WTC11 (cell line): ENCODE measurements at places on chromosomes 3 and 15. TPM values are rescaled to one million over a fixed set of nuclear protein-coding genes. Genes with fewer than 3 reads are reported as not detected.

DNA sequence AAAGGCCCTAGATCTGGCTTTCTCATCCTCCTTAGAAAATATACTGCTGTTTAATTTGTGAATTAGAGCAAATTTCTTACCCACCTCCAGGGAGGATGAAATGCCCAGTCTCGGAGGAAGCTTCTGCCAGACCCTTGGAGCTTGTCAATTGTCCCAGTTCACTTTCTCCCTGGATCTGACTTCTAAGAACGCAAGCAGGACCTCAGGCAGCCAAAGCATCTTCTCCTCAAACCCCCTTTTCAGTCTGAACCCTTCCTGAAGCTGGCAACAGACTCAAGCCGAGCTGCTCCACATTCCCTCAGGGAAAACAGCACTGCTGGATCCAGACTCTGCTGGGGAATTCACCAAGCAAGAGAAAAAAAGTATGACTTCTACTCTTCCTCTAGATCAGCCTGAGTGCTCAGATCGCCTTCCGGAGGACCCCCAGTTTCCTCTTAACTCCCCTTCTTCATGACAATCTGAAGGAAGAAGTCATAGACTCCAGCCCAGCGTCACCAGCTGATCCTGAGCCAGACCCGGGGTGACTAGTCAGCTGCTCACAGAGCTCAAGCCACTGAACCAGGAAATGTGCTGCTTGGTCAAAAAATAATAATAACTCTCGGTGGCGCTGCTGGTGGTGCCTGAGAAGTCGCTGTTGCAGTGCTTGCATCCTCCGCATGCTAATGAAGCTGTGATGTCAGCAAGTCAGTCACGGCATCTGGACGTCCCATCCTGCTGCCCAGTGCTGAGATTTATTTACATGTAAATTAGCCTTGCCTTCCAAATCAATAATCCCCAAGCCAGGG, at the start of gene PRICKLE2:
Gene PRICKLE2 (minus strand): TSS at position 641 of the 785 bp plus-strand sequence. CDS start 26,539 bp downstream, outside the sequence.
- DNase-seq, result peak; percentile 61

GRCh38 chr3:192566706-192567290, 160.5 kb downstream of the FGF12 start:
- DNase-seq, result peak; percentile 76

DNA sequence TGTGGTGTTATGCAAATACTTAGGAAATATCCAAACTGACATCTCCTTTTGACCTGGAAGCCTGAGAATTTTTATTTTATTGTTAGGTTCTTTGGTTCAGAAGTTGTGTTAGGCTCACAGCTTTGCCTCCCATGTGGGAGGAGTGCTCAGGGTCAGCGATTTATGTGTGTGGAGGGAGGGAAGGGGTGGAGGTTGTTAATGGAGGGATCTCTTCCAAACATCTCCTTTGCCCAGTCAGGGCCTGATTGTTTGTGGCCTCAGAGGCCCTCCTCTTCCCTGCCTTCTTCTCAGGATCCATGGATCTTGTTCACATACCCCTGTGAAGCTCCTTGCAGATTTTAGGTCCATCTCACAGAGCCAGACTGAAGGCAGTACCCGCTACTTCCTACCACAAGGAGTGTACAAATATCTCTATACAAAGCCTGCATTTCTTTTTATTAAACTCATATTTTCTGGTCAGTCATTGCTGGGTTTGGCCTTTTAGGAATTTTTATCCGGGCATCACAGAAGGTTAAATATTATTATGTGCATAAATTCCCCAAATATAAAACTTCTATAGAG, 40.3 kb downstream of the BBX start:
- DNase-seq, result no peak

- DNase-seq, result no peak
These were observed 73.3 kb upstream of the RAD18 start for GRCh38 chr3:9036404-9037131.

DNA sequence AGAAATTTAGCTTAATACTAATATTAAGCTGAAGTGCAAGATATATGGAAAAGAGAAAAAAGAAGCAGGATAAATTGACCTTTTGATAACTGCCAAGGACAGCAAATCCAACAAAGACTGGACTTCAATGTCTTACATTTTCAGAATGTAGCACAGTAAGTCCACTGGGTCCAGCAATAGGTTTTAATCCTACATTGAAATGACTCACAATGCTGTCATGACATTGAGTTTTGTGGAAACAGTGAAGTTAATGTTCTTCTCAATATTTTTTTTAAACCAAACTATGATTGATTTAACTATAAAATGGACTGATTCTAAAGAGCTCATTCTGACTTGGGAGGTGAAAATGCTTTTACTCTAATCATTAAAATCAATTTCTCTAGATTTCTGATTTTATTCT, 166.6 kb upstream of the ZNF717 start:
- no peak for DNase-seq

DNA sequence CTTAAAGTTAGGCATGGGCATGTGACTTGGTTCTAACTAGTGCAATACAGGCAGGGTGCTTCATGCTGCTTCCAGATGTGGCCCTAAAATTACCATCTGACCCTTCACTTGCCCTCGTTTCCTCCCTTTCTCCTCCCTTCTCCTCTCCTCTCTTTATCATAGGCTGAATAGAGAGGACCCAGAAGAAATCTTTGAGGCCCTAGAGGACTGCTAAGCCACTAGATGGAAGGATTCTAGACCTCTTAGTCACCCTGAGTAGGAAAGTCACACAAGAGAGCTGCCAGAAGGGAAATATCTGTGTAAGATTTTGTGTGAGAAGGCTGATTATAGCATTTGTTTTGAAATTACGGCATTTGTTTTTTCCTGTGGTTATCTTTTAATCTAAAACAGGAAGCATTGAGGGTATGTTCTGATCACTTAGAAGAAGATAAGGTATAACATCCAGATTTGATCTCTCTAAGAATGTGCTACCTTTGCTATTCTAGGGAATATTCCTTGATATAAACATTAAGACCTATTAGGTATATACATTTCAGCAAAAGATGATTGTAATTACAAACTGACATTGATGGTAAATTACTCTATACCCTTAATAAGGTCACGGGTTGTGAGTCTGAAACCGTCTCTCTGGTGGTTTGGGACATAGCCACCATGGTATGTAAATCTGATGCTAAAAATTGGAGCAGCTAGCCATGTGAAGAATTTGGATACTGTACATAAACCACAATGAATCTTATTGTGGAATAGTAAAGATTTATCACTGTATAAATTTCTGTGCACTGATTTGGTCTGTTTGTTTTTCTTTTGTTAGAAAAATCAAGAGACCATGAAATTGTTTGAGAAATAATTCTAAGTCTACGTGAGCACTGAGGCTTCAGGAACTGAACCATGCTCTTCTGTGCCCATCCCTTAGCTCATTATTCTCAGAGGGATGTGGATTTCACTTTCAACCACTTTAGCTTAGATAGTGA, 84.1 kb downstream of the TP63 start:
- no peak for DNase-seq

DNA sequence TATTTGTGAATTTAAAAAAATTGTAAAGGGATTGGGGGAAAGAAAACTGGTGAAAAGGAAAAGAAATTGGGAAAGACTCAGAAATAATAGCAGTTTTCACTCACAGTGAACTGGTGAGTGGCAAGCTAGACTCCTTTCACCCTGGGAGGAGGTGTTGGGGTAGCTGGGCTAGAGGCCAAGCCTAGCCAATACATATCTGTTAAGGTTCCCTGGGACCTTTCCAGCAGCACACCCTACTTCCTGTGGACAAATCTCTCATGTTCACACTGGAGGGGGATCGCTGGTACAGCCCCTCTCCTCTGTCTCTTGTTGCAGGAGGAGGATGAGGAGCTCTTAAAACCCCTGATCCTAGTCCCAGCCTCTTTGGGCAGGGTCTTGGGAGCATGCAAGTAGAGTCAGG, 3.7 kb upstream of the RPP25 start:
- DNase-seq, result no peak

DNA sequence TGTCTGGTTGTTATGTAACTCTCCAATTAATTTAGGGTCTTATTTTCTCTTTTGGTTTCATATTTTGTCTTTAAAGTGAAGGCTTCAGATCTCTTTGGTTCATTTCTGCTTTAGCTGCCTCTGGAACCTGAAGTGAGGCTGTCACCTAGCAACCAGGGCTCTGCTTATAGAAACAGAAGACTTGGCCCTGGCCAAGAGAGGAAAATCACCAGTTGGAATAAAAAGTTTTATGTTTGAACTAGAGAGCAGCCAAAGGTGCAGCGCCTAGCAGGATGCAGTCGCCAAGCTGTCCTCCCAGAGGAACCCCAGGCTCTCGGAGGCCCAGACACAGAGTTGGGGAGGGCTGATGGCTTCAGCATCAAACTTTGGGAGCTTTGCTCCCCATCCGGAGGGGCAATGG, 41.1 kb downstream of the LYZL4 start:
- DNase-seq, result no peak

GRCh38 chr3:162699291-162699690, 1202.7 kb downstream of the OTOL1 start:
- DNase-seq, result no peak

- no peak for DNase-seq
These were observed 179.9 kb downstream of the CNTN6 start for GRCh38 chr3:1272546-1273265.

- no peak for DNase-seq
These were observed 150.5 kb downstream of the MAGI1 start for GRCh38 chr3:65888196-65888595.

DNA sequence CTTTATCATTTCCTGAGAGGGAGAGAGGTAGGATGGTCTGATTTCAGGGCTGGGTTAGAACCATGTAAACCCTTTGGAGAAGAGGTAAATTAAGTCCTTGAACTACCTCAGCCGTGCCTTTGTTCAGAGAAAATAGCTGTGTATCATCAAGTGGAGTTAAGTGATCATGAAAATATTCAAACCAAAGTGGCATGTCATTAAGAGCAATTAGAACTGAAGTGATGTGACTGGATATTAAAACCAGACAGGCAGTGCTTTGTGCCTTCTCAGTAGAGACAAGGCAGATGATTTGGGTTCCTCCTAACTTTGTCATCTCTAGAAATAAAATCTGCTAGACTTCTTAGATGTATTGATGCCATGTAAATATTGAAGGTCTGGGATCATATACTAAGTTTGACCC, 171.5 kb downstream of the IL5RA start:
- DNase-seq, result no peak

DNA sequence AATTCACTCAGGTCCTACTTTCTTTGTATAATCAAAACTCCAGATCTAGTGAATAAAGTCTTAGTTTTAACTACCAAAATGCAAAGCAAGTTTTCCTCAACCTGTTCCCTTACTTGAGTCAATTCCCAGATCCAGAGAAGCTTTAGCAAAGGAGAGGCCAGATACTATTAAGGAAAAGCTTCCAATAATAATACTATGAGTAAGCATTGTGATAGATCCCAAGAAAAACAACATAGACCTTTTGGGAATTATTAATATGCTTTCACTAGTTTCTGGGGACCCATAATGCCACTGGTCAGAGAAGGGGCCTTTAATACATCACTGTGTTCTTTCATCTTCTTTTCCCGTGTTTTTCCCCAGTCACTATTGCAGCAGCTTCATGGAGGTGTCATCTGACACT, 339.9 kb upstream of the CDIN1 start:
- DNase-seq, result no peak

Gene CCDC39
- total RNA-seq, result 0.44 to 0.98 TPM in 2 of 3 replicates, not detected in the other

Gene LRRIQ4
- total RNA-seq, result 0.09 to 0.34 TPM (median 0.18 TPM) in 3 replicates

Gene SLC12A1
- 0.15 to 0.39 TPM (median 0.39 TPM) in 3 replicates for total RNA-seq

Gene COL6A5
- total RNA-seq, result 0.02 to 0.05 TPM in 2 of 3 replicates, not detected in the other

Gene MB21D2
- total RNA-seq, result 14.0 to 19.7 TPM (median 15.5 TPM) in 3 replicates

Gene CCR2
- 0.07 TPM in 1 of 3 replicates, not detected in the others for total RNA-seq

Gene RETNLB
- not detected in 3 replicates for total RNA-seq

Gene CSPG5
- 3.3 to 4.4 TPM (median 3.7 TPM) in 3 replicates for total RNA-seq

Gene OR5K1
- total RNA-seq, result not detected in 3 replicates

Gene ATP8B4
- 0.23 to 0.37 TPM (median 0.27 TPM) in 3 replicates for total RNA-seq

Gene LRRC15
- 0.07 to 0.11 TPM (median 0.11 TPM) in 3 replicates for total RNA-seq
